SJCRH30 (cell line): ENCODE measurements at places on chromosomes 12 and 14.

GRCh38 chr12:19129486-19130223 is at the start of gene PLEKHA5:
PLEKHA5 (plus strand) TSS chr12:19129733; CDS start chr12:19129800, 67 bp downstream.
- DNase-seq: peak; percentile 71

DNA sequence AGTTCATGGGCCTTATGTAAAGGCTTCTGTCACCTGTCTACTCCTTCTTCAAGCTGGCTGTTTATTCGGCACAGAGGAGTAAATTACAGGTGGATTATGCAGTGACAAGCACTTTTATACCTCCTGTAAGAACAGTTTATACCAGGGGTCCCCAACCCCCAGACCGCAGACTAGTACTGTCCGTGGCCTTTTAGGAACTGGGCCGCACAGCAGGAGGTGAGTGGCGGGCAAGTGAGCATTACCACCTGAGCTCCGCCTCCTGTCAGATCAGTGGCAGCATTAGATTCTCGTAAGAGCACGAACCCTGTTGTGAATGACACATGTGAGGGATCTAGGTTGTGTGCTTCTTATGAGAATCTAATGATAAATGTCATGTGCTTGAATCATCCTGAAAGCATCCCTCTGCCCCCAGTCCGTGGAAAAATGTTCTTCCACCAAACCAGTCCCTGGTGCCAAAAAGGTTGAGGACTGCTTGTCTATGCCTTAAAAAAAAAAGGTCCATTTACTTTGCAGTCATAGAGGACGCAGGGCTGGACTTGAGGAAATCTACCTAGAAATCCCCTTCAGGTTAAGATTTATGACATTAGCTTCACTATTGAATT is 78.8 kb downstream of the ETV6 start:
- no peak for DNase-seq

- no peak for DNase-seq
Measured at GRCh38 chr14:54489318-54489683, 521 bp upstream of the GMFB start.

GRCh38 chr14:54344445-54344844 is 52.4 kb upstream of the CDKN3 start:
- DNase-seq: no peak

DNA sequence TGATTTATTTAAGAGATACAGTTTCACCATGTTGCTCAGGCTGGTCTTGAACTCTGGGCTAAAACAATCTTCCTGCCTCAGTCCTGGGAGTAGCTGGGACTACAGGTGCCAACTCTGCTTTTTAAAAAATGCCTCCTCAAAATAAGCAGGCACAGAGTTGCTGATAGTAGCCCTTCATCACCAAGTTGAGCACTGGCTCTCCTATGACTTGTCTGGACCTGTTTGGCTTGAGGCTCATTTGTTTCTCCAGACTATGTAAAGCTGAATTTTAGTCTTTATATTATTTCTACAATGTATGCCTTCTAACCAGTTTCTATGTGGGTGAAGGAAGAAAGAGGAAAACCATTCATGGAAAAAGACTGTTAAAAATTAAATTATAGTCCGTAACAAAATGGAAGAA is 39.5 kb upstream of the RAD51AP1 start:
- DNase-seq: no peak

- DNase-seq: no peak
Measured at GRCh38 chr14:89442280-89442679, 25.2 kb upstream of the FOXN3 start.

DNA sequence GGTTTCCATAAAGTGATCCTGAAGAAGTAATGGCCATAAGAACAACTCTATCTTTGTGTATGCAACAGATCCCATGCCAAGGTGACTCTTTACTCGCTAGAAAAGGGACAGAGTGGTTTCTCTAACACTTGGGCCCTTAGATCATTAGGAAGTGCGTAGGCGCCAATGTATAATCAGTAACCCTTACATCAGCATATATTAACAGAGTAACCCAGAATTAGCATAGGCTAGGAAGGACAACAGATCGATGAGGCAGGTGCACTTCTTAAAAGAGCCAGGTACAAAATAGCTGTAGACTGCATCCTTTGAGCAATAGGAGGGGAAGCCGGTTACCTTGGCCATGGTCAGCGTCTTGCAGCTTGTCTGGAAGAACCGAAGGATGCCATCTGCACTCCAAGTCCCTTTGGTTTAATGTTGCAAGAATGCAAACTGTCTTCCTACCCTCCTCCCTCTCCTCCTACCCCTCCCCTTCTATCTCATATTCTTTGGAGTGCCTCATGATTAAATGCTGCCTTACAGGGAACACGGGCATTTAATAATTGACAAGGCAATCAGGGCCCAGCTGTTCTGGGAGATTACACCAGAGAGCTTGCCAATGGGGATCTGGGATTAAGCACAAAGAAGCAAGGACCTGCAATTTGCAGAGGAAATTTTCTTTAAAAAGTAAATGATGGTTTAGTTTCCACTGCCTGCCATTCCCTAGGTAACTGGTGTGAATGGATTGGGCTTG is 8.0 kb downstream of the GSG1 start:
- peak; percentile 60 for DNase-seq

DNA sequence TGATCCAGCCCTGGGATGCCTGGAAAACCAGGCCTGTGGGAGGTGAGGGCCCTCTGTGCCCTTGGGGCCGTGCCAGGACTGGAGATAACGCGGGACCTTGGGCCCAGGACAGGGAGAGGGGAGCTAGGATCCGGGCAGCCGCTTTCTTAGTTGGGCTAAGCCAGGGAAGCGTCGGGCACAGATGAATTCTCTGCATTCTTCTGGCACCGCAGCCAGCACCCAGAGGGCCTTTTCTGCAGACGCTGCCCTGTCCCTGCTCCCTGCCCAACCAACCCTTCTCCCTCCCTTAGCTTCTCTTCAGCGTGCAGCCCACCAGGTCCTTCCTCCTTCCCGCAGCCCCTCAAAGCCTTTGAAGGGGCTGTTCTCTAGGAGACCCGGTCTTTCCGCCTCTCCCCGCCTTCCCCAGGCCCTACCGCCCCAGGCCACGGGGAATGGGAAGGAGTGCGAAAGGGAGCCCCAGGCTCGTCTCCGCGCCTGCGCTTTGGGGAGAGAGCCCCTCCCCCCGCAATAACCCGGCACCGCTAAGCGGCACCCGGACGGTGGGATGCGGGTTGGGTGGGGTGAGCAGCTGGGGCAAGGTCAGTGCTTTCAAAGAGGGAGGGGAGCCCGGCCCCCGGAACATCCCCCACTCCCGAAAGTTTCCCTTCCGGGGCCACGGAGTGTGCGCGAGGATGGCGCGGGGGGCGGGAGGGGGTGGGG is 663 bp downstream of the NCKAP5L start:
- DNase-seq: peak; percentile 92

DNA sequence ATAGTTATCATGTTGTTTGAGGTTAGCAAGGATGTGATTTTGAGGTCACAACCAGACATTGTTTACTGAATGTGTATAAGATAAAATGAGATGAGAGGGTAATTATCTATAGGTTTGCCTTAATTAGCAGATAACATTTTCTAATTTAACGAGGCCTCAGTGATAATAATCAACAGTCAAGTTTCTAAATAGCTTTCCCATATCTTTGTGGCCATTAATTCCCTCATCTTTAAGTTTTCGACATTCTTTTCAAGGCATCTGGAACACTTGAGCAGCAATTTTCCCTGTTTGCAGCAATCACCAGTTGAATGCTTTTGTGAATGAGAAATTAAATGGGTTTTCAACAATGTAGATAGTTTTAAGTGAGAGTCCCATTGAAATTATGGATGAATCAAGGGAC is 304.1 kb downstream of the SYT1 start:
- DNase-seq: no peak

GRCh38 chr14:90087433-90087832 is 25.6 kb downstream of the KCNK13 start:
- DNase-seq: no peak
